IMR-90 (cell line): ENCODE measurements at places on chromosomes 1 and 21. TPM values are rescaled to one million over a fixed set of nuclear protein-coding genes. Genes with fewer than 3 reads are reported as not detected.

KRTAP21-2 gene
- not detected in 2 replicates for polyA plus RNA-seq

CTSE gene
- polyA plus RNA-seq: not detected in 2 replicates

IL20 gene
- not detected in 2 replicates for polyA plus RNA-seq

DCST2 gene
- 0.14 and 0.30 TPM in 2 replicates for polyA plus RNA-seq

LCE1F gene
- polyA plus RNA-seq: not detected in 2 replicates

EVA1C gene
- polyA plus RNA-seq: 1.1 and 1.3 TPM in 2 replicates

ALX3 gene
- polyA plus RNA-seq: not detected in 2 replicates

FLG gene
- polyA plus RNA-seq: under 0.01 TPM in 1 of 2 replicates, not detected in the other

OR2T29 gene
- polyA plus RNA-seq: not detected in 2 replicates

ICOSLG gene
- polyA plus RNA-seq: 0.09 and 0.17 TPM in 2 replicates

ITLN1 gene
- polyA plus RNA-seq: not detected in 2 replicates

TP73 gene
- polyA plus RNA-seq: 0.10 TPM in 1 of 2 replicates, not detected in the other

IFNLR1 gene
- polyA plus RNA-seq: not detected in 2 replicates

NEK2 gene
- 8.8 and 9.9 TPM in 2 replicates for polyA plus RNA-seq

VPS72 gene
- 62.3 and 64.5 TPM in 2 replicates for polyA plus RNA-seq

SH2D1B gene
- 0.03 TPM in 2 replicates for polyA plus RNA-seq

S100A1 gene
- 0.29 and 0.59 TPM in 2 replicates for polyA plus RNA-seq

KCTD3 gene
- 33.2 and 43.6 TPM in 2 replicates for polyA plus RNA-seq

FMO2 gene
- polyA plus RNA-seq: 0.05 TPM in 1 of 2 replicates, not detected in the other

ALDH4A1 gene
- 21.1 and 23.0 TPM in 2 replicates for polyA plus RNA-seq

LGALS8 gene
- polyA plus RNA-seq: 26.2 and 41.3 TPM in 2 replicates

SFN gene
- polyA plus RNA-seq: 0.17 and 0.34 TPM in 2 replicates

FAM151A gene
- not detected in 2 replicates for polyA plus RNA-seq

MFN2 gene
- 51.6 and 52.8 TPM in 2 replicates for polyA plus RNA-seq

AADACL3 gene
- polyA plus RNA-seq: not detected in 2 replicates

ASAP3 gene
- polyA plus RNA-seq: 16.9 and 18.8 TPM in 2 replicates

CELA2A gene
- polyA plus RNA-seq: not detected in 2 replicates

GPR25 gene
- polyA plus RNA-seq: not detected in 2 replicates

ATP1A2 gene
- 0.14 and 0.15 TPM in 2 replicates for polyA plus RNA-seq

CYYR1 gene
- polyA plus RNA-seq: not detected in 2 replicates
